ENCODE measurements at places on chromosomes 6 and 20. TPM values are rescaled to one million over a fixed set of nuclear protein-coding genes. Genes with fewer than 3 reads are reported as not detected.

The PROCR gene
- 125 TPM for total RNA-seq

The MCCD1 gene
- not detected for total RNA-seq

The DAAM2 gene
- total RNA-seq = 4.7 TPM

The CYP24A1 gene
- 0.09 TPM for total RNA-seq

The AVP gene
- total RNA-seq = not detected

The MYBL2 gene
- total RNA-seq = 0.09 TPM

The HLA-DRA gene
- total RNA-seq = 0.17 TPM

The OLIG3 gene
- total RNA-seq = not detected

All from bronchial smooth muscle cell (primary cell).